ENCODE measurements at places on chromosomes 2 and 18.

DNA sequence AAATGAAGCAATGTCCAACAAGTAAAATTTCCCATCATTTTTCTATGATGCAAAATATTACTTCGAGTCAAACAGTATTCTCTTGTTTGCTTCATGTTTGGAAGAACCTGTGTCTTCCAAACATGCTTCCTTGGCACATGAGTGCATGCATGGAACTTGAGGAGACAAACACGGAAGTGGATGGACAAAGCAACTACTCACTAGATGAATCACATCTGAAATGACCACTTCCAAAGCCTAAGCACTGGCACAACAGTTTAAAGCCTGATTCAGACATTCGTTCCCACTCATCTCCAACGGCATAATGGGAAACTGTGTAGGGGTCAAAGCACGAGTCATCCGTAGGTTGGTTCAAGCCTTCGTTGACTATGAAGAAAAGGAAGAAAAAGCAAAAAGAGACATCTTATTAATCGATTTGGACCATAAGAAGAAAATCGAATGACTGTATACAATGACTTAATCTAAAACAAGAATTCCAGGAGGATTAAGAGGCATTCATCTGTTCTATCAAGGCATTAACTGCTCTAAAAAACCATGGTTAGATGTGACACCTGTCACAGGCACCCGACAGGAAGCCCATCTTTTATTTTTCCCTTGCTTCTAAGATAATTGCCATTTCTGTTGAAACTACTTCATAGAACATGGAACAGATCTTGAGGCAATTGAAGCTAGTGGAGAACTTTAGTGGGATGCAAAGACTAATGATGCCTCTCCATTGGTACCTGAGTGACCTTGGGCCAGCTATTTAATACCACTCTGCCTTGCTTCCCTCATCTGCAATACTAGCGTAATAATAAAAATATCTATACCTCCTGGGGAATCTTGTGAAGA is 56.0 kb downstream of the ATIC start:
- no peak for DNase-seq

- peak; percentile 56 for DNase-seq
Measured at GRCh38 chr2:21118302-21118920, 5.4 kb upstream of the TDRD15 start.

- DNase-seq = no peak
Measured at GRCh38 chr2:226213717-226214116, 585.9 kb downstream of the IRS1 start.

DNA sequence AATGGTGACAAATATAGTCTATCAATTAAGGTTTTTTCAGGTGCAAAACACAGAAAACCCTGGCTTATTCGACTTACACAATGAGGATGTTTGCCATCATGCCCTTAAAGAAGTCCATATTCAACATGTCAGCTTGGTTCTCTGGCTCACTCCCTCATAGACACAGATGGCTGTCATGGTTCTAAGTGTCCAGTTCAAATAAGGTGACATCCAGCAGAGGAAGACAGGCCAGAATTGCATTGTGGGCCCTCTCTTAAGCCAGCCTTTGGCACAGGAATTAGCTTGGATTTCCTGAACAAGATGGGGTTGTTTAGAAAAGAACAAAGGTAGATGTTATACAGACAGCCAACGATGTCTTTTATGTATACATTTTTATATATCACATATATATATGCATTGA is 18.7 kb upstream of the SLC1A4 start:
- DNase-seq = no peak

- DNase-seq = no peak
Measured at GRCh38 chr2:236805800-236806531, 236.3 kb downstream of the ACKR3 start.

- no peak for DNase-seq
Measured at GRCh38 chr2:222806526-222807137, 54.2 kb upstream of the ACSL3 start.

DNA sequence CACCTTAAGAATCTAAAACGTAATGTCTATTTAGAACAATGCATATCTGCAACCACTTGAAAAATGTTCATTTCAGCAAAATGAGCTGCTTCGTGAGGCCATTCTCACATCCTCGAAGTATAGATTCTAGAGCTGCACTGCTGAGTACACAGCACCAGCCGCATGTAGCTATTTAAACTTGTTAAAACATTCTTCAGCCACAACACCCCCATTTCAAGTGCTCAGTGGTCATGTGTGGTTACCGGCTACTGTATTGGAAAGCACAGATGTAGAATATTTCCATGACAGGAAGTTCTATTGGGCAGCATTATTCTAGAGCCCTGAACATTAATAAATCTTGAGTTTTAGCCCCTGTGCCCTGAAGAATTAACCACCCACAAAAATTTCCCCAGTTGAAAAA is 35.0 kb downstream of the SUMO1 start:
- DNase-seq = no peak

DNA sequence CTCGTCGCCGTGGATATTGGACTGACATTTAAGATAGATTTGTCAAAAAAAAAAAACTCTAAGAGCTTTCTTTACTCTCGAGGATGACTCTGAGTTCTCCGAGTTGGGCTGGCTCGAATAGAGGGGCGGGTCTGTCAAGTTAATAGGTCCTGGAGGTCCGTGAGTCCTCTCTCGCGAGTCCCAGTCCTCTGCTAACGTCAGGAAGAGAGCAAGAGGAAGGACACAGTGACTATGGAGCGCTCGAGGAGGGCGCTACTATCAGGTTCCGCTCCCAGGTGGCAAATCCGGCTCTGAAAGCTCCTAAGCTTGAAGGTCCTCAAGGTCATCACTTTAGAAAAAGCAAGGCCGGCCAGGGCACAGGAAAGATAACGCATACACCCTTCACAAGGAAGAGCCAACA is 404 bp upstream of the AKAIN1 start:
- DNase-seq = no peak

GRCh38 chr2:130908832-130909231 is 72.1 kb downstream of the ARHGEF4 start:
- no peak for DNase-seq

GRCh38 chr2:220995581-220995980 is 576.5 kb downstream of the EPHA4 start:
- DNase-seq = no peak

GRCh38 chr2:235029054-235029453 is 77.2 kb downstream of the SH3BP4 start:
- DNase-seq = no peak

GRCh38 chr18:66668706-66669105 is 64.8 kb upstream of the CDH19 start:
- no peak for DNase-seq

DNA sequence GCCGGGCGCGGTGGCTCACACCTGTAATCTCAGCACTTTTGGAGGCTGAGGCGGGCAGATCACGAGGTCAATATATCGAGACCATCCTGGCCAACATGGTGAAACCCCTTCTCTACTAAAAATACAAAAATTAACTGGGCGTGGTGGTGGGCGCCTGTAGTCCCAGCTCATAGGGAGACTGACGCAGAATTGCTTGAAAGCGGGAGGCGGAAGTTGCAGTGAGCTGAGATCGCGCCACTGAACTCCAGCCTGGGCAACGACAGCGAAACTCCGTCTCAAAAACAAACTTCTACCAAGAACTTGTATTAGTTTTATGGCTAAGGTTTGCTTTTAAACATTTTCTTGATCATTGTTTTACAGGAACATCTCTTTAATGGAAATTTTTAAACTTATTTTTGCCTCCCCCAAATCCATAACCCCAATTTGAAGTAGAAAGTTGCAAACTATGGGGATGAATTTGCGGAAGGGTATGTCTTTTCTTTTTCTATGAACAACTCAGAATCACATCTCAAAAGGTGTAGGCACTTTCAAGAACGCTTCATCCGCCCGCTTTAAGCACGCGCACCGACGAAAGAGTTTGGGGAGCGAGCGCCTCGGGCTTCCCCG is 46.8 kb upstream of the PTMA start:
- no peak for DNase-seq

DNA sequence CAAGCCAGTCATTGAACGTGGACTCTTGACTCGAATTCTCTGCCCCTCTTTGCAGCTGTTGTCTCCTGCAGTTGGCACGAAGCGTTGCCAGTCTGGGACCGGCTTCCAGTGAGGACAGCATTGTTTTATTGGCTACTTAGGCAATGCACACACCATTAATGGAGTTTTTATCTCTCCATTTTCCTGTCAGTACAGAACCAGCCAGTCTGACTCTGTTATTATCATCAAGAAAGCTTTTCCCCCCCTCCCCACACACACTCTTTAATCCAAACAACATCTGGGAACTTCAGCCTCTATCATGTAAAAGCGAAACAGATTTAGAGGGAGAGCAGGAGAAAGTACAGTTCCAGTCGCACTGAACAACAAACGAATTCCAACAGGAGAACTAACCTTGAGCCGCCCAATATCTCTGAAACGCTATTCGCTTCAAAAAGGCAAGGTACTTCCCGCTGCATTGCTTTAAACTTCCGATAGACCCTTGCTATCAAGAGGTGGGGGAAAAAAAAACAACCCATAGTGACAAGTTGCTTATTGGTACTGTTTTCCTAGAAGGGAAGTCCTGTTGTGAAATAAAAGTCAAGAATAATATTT is 38.2 kb downstream of the ACVR1 start:
- DNase-seq = no peak

DNA sequence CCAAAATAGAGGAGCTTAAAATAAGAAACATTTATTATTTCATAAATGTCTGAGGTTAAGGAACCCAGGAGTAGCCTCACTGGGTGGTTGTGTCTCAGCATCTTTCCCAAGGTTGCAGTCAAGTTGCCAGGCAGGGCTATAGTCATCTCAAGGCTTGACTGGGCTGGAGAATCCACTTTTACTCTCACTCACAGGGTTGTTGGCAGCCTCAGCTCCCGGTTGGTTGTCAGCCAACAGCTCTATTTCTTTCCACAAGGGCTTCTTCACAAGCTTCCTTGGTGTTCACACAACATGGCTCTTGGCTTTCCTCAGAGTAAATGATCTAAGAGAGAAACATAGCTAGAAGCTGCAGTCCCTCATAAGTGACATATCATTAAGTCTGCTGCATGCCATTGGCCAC is 55.6 kb upstream of the TEX51 start:
- no peak for DNase-seq

GRCh38 chr18:68150961-68151360 is 563.9 kb downstream of the TMX3 start:
- DNase-seq = peak; percentile 37

DNA sequence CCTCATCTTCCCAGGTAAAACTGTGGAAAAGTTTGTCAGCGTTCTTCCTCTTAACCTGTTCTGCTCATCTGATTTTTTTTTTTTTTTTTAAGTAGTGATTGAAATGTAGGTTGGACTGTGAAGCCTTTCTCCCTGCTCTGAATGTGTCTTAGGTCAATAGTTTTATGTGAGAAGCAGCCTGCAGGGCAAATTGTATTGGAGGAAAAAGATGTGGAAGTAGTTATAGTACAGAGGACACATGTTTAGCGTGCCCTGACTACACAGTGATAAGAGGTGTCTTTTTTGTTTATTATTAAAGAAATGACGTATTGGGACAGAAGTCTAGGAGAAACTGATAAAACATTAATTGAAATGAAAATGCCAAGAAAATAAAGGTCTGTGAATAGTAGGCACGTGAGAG is 1.5 kb downstream of the MTA3 start:
- DNase-seq = peak; percentile 28

DNA sequence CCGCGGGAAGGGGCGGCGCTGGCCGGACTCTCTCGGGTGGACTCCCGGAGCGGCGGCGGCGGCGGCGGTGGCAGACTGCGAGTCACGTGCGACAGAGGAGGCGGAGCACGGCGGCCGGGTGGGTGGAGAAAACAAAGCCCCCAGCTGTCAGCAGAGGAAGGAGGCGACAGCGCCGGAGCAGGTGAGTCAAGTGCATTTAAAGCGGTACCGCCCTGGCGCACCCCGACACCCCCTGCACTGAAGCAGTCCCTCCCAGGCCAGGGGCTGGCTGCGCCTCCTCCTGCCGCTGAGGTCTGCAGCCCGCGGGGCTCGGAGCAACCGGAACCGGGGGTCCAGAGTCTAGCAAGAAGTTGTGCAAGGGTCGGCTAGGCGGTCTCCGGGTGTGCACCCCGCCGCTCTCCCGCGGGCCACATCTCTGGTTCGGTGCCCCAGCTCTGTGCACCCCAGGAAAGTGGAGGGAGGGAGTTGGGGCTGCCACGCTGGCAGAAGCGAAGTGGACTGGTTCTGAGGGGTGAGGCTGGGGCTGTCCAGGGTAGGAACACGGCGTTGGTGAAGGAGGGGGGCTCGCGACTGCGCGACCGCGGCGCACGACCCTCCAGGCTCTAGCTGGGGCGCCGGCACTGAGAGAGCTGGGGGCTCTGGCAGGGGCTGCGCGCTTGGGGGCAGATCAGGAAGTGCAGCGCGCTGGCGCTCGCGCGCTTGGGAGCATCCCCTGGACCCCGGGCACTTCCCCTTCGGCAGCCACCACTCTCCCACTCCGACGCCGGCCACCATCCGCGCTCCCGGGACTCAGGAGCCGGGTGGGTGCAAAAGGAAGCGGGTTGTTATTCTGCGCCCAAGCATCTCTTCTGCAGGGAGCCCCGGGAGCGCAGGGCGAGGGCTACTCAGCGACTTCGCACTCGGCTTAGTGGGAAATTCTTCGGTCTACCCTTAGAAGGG is 64.0 kb upstream of the MAPRE2 start:
- DNase-seq = peak; percentile 69

DNA sequence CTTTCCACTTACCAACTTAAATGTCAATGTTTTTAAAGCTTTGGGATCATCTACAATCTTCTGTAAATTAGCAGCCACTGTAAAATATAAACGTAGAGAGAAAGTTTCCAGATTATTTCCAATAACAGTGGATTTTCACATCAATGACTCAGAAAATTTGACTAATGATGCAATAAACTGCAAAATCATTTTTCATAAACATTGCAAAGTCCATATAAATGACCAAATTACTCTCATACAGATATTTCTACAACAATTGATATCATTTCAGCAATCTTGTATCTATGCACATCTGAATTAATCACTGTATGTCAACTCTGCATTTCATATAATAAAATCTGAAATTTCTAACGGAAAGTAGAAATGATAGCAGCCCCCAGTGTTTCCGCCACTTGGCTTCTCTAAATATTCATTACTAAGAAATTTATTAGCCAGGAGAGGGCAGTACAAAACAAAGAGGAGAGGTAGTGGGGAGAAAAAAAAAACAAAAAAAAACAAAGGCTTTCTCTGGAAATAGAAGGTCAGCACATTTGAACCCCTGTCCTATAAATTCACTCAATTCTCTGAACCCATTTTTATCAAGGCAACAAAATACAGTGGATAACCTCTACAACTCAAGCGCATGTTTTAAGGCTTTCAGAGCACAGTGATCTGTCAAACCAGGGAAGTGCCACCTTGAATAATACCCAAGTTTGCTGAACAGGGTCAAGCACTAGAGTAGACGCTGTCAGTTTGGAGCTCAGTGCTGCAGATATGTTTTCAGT is 282.6 kb downstream of the STK39 start:
- no peak for DNase-seq

GRCh38 chr2:221844212-221845020 is 272.3 kb upstream of the EPHA4 start:
- DNase-seq = no peak

- no peak for DNase-seq
Measured at GRCh38 chr18:12911025-12911928, 27.2 kb upstream of the PTPN2 start.

Data from NCI-H526 (cell line).